ENCODE measurements at places on chromosomes 4 and X.

GRCh38 chr4:26061248-26061986 lies 147.4 kb downstream of the SMIM20 start:
- no peak for DNase-seq

DNA sequence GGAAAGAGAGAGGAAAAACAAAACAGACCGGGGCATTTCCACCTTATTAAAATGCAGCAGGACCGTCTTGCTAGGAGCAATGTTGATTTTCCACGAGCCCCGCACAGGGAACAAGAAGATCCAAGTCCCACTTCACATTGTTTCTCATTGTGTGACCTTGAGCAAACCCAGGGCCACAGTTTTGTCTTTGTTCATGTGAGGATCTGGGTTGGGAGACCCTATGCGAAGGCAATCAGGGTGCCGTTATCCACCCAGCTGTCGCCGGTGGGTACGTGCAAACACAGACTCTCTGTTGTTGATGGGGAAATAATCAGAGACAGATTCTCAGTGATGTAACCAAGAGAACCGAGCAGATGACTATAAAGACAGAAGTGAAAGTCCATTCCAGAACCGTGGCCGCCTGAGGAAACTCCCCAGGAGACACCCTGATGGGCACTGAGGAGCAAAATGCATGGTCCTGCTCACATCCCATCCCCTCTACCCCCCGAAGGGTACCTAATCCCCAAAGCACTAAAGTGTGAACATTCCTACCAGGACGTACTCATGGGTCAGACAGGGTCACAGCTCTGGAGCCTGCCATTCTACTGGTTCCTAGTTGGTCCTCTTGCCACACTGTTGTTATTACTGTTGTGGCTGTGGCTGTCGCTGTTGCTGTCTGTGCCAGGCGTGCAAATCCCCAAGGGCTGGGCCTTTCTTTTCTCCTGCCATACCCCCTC lies 102.7 kb upstream of the RBPJ start:
- no peak for DNase-seq

- no peak for DNase-seq
Observed at GRCh38 chrX:47578692-47579091, 3.5 kb upstream of the TIMP1 start.

- DNase-seq, result peak; percentile 58
Observed at GRCh38 chr4:1249731-1250526, 999 bp upstream of the CTBP1 start.

DNA sequence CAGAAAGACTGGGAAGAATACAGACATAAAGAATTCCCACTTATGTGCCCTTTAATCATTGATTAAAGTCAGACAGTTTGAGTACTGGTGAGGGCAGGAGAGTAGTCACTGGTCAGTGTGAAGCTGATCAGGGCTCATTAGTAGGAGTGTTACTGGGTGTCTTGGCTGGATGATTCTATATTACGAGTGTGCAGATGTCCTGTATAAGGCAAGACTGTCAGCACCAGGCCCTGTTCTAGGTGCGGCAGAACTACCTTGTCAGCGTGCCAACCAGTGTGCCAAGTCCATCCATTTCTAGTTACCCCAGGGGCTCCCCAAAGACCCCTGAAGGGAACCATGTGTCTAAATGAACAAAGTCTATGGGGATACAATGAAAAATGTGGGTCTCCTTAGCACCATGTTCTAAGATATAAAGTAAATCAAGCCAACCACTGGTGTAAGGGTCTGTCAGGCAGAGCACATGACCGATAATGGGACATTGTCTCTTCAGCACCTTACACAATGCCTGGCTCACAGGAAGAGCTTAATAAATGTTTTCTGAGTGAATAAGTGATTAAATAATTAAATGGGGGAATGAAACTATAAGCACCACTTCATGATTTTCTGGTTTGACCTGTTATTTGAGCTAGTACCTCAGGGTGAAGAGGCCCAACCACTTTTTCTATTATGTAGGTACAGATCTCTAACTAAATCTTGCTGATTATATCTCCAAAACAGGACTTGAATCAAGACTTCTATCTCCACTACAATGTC lies 205.0 kb downstream of the CAMK2D start:
- no peak for DNase-seq

DNA sequence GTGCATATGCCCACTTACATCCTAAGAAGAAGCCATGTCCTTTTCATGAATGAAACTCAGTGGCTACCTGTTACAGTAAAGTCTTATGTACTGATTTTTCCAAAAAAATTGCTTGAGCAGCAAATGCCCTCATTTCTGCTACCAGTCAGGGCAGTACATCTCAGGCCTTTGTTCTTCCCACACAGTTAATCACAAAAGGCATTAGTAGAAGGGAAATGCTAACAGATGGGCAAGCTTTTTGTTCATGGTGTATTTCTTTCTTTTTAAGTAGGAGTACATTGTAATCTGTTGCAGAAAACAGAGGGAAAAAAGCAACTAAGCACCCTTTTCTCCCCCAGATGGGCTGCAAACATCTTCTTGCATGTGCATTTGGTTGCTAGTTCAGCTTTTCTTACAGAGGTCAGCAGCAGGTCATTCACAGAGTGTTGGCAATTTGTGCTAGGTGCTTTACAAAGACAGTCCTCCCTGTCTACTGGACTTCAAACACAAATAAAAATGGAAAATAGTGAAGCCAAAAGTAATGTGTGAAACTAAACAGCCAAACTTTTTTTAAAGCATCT lies 373.4 kb downstream of the PRDM5 start:
- DNase-seq, result no peak

DNA sequence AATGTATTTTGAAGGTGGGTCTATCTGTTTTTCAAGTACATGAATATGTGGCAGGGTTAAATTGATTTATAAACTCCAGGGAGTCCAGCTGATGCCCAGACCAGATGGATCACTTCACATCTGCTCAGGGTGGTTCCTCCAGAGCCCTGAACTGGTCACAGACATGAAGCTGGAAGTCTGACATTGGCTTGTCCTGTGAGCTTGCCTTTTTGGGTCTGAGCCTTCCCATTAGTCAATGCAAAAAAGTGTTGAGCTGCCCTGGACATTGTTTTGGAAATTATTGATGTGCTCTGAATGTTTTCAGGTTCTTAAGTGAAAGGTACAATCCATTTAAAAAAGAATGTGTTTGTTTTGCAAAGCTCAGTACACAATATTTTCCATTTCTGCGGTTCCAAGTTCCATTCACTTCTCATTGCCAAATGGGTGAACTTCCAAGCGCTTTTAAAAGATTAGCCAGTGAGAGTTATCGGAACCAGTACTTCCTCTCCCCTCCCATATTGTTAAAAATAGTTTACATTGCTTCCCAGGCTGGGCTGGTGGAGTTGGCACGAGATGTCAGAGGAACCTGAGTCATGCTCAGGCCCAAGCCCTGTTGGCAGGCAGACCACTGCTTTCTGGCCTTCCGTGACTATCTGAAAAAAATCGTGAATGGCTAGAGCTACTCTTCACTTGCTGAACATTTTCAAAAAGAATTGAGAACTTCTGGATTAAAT lies 52.1 kb downstream of the PDGFRA start:
- DNase-seq, result peak; percentile 84

GRCh38 chrX:10011261-10011931 lies 44.2 kb downstream of the CLDN34 start:
- no peak for DNase-seq

GRCh38 chr4:173486714-173487392 lies 43.2 kb downstream of the HAND2 start:
- no peak for DNase-seq

- DNase-seq, result no peak
Observed at GRCh38 chr4:150004481-150004880, 73.8 kb upstream of the DCLK2 start.

DNA sequence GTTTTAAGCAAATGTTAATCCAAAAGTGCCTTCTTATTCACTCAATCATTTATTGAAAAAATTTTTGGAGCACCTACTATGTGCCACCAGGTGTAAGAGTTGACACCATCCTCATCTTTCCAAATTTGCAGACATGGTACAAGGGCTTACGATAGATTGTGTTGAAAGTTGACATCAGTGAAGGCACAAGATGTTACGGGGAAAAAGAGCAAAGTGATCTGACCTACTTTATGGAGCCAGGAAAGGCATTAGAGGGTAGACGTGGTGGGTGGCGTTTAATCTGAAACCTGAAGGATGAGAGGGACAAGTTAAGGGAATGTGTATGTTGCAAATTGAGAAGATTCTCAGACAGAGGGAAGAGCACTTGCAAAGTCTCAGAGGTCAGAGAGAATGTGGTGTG lies 167.8 kb upstream of the HAND2 start:
- no peak for DNase-seq

DNA sequence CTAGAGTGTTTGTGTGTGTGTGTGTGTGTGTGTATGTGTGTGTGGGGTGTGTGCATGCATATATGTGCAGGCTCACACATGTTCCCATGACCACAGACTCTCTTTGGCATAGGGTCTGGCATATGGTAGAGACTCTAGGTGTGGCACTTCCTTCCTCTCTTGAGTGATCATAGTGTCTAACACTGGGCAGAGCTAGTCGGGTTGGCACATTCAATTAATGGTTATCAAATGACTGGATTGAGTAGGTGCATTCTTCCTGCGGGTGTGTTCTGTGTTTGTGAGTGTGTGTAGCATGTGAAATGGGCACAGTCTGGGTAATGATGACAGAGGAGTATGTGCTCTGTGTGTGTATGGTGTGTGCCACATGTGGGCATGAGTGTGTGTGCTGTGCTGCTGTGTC lies 106.5 kb downstream of the EFNB1 start:
- DNase-seq, result no peak

DNA sequence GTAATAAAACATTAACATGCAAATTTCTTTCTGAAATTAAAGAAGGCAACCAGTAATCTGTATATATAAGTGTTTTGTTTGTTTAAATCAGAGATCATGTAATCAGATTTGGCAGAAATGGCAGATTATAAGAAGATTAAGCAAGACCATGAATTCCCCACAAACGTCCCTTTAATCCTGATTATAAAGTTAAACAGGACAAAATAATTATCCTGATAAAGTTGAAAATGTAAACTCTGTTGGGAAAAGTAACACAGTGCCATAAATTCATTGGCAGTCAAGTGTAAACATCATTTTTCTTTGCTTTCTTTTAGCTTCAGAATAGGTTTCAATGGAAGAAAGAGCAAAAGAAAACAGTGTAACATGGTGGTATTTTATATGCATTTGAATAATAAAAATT lies 256.3 kb downstream of the KCNIP4 start:
- DNase-seq, result no peak

- DNase-seq, result no peak
Observed at GRCh38 chr4:187493661-187494060, 501.9 kb upstream of the ZFP42 start.

GRCh38 chrX:108270280-108270679 lies 167.9 kb downstream of the COL4A6 start:
- peak; percentile 46 for DNase-seq

DNA sequence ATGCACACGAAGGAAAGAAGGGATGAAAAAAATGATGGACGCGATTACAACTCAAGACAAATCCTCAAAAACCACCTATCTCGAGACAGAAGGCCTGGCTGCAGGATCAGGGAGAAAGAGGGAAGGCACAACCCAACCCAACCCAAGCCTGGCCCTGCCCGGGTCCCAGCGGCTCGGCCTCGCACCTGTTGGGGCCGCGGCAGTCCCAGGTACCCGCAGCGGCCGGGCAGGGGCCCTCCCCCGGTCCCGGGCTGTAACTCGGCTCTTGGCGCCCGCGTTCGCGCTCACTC lies 464 bp downstream of the RASGEF1B start:
- DNase-seq, result no peak

DNA sequence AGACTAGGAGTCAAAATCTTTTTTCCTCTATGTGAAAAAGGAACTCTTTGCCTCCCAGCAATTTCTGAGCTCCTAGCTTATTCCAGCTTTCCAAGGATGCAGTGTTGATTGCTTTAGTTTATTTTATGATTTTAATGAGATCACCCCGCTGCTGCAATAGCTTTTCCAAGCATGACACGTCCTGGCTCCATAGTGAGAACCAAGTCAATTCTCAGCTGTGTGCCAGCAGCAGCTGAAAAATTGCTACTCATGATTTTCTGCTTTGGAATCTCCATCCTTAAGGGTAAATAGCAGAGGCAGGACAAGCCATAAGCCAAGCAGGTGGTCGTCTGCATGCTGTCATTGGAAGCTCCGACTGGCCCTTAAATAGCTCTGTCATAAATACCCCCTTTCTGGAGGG lies 64.5 kb downstream of the FTHL17 start:
- DNase-seq, result no peak

DNA sequence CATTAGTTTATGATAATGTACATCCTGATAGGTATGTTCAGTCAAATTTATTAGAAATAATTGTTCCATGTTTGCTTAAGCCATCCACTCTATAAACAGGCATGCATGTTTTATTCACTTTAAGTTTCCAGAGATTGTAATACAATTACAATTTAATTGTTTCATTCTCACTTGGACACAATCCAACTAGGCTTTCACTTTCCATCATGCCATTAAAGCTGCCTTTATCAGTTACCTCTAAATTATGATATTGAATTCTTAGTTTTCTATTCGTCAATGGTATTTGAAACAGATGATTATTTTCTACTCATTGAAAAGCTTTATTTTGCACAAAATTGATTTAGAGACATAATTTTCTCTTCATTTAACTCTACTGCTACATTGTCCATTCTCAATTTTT lies 1196.3 kb downstream of the RAPGEF2 start:
- DNase-seq, result no peak

GRCh38 chr4:162705130-162705803 lies 461.4 kb downstream of the NAF1 start:
- no peak for DNase-seq

- DNase-seq, result no peak
Observed at GRCh38 chrX:69365755-69366154, 138.4 kb upstream of the NALF2 start.

GRCh38 chrX:14825851-14826250 lies 47.0 kb downstream of the FANCB start:
- no peak for DNase-seq

All from ureter (tissue), 1 donor.